ENCODE measurements at places on chromosomes 7 and 10.

- DNase-seq = no peak
Measured at GRCh38 chr7:44368885-44369284, 43.5 kb upstream of the CAMK2B start.

DNA sequence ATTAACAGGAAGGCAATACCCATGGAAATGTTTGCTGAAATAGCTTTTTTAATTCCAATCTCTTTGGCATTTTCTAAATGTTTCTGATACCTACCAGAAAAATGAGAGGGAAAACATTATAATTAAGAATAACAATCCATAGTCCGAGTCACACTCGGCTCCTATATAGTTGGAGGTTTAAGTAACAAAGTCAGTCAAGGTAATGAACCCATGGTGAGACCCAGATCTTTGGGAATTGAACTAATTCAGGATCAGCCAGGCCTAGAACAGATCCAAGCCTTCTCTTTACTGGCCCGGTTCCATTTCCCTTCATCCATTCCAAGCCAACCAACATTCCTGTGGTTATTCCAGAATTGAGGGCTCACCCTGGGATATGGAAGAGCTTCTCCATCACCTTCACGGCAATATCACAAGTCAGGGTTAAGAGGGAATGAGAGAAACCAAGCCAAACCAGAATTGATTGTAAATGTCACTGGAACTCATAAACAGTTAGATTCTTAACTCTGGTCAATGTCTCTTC is 28.3 kb downstream of the ABCB4 start:
- DNase-seq = no peak

GRCh38 chr10:34918776-34919315 is 103.8 kb upstream of the PARD3 start:
- DNase-seq = no peak

DNA sequence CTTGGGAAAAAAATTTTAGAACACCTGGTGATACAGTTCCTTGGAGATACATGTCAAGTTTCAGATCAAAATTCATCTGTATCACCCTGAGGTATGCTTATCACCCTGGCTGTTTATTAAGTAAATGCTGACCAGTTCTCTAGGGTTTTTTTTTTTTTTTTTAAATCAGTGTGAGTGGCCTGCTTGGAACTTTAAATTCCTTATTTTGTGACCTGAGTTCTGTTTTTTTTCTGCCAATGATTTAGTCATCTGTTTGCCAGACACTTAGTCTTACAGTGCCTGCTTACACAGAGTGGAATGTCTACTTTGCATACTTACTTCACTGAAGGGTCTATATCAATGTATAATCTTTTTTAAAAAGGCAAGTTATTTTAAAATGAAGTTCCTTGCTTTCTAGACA is 1.8 kb downstream of the TSPAN13 start:
- DNase-seq = no peak

GRCh38 chr7:86889501-86889900 is 170.0 kb downstream of the ELAPOR2 start:
- no peak for DNase-seq

DNA sequence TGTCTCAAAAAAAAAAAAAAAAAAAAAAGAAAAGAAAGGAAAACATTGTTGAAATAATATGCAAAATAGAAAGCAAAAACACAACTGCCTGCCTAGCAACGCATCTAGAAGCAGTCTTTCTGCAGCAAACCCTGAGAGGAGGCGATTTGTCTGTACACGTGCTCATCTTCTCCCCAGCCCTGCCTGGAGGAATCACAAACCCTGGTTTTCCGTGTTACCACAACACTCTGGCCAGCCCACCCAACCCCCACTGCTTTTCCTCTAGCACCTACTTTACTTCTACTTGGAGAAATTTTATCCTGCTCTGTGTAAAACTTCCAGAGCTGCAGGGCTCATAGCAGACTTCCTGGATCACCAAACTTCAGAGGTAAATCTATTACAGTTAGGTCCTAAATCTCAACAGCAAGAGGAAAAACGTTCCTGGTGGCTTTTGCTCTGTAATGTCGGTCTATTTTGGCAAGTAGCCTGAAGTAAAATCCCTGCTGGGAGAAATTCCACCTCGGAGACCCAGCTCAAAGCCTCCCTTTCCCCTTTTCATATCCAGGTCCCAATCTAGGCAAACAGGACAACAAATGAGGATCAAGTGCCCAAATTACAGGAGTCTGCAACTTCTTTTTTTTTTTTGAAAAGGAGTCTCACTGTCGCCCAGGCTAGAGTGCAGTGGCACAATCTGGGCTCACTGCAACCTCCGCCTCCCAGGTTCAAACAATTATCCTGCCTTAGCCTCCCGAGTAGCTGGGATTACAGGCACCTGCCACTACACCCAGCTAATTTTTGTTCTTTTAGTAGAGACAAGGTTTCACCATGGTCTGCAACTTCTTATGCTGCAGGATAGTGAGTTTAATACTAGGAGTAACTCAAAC is 91.6 kb downstream of the DNMBP start:
- no peak for DNase-seq

DNA sequence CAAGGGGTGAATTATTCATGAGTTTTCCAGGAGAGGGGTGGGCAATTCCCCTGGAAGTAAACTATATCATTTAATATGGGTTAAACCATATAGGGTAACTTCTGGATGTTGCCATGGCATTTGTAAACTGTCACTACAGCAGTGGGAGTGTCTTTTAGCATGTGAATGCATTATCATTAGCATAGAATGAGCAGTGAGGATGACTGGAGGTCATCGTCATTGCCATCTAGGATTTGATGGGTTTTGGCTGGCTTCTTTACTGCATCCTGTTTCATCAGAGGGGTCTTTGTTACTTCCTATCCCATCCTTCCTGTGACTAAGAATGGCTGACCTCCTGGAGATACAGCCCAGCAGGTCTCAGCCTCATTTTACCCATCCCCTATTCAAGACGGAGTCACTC is 139.5 kb upstream of the PRKCQ start:
- no peak for DNase-seq

DNA sequence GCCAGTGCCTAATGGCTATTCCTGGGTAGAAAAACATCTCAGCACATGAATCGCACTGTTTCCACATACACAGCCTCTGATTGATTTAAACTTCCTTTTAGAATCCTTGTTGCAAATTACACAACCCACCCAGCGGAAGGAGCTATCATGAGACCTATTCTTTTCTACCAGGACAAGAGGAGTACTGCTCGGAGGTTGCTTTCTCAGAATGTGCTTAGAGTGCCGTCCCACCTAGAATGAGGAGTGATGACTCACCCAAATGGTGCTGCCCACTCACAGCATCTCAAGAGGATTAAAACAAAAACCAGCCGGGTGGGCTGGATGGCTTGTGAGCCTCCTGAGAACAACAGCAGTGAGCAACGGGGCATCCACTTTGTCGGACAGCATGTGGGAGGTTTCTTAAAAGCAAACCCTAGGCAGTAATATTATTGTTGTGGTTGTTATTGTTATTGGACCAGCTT is 128.9 kb downstream of the DGKI start:
- DNase-seq = no peak

GRCh38 chr7:21749378-21749777 is 196.3 kb downstream of the CDCA7L start:
- no peak for DNase-seq

DNA sequence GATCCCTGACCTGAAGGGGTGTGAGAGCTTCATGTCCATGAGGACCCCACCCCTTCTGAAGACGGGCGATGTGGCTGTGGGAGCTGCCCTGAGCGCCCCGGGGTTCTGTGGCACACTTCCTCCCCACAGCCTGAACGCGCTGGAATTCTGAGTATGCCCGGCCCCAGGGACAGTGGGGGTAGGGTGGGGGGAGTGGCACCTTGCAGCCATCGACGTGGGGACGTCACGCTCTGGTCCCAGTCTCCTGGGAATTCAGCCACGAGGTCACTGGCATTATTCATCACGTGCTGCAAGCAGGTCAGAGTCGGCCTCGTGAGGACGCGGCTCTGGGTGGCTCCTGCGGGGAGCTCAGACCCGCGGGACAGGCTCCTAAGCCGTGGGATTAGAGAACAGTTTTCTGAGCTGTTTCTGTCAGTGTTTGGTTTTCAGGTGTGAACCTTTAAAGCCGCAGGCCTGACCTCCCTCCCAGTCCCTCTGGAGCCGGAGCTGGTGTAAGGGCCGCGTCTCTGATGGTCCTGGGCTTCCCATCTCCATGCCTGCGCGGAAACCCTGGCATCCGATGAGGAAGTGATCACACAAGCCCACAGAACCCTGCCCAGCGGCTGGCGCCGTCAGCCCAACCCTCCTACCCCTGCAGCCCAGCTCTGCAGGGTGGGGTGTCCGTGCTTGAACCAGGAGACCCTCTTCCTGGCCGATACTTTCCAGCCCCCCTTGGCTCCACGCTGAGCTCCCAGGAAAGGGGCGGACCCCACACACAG is 16.1 kb downstream of the GPR146 start:
- no peak for DNase-seq

- DNase-seq = no peak
Measured at GRCh38 chr10:63169624-63170023, 36.5 kb downstream of the NRBF2 start.

DNA sequence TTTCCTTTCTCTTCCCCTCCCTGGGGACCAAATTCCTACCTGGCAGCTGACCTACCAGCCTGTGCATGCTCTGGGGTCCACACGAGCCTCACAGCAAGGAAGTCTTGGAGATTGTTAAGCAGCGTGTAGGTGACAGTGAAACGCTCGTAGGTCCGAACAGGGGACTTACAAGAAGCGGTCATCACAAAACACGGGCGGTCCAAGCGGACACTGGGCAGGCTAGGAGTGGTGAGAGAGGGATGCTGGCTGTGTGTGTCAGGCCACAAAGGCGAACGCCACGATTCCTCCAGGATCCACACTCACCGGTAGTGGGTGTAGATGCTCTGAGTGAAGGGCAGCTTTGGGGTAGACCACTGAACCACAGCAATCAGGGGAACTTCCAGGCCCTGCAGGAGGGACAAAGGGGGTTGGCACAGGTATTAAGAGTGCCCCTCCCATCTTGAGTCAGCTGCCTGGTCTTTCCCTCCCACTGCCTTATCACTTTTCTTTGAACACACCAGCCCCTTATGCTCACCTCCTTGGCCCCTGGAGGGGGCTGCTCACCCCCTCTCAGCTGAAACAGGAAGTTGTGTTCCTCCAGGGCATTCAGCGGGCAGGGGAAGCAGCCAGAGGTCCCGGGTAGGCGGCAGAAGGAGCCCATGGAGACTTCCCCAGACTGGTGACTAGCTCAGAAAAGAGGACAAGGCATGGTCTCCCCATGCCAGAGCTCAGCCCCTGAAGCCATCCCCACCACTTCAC is 2.0 kb downstream of the TRAPPC14 start:
- peak; percentile 21 for DNase-seq

DNA sequence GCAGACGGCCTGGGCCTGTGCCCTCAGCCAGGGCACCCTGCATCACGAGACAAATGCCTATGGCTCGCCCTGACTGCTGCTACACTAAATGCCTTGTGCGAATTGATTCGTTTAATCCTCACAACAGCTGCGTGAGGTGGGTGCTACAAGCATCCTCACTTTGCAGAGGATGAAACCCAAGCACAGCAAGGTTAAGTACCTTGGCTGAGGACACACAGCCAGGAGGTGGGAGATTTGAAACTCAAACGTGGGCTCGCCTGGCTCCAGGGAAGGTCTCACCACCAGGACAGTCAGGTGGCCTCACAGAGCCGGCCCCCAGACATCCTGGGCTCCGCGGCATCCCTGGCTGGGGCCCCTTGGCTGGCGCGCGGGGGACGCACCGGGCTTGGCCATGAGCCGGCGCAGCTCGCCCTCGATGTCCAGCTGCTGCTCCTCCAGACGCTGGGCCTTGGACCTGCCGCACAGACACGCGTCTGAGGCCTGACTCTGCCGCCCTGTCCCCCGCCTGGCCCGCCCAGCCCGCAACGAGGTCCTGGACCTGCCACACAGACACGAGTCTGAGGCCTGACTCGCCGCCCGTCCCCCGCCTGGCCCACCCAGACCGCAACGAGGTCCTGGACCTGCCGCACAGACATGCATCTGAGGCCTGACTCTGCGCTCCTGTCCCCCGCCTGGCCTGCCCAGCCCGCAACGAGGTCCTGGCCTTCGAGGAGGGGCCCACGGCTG is 22.0 kb downstream of the MICALL2 start:
- no peak for DNase-seq

DNA sequence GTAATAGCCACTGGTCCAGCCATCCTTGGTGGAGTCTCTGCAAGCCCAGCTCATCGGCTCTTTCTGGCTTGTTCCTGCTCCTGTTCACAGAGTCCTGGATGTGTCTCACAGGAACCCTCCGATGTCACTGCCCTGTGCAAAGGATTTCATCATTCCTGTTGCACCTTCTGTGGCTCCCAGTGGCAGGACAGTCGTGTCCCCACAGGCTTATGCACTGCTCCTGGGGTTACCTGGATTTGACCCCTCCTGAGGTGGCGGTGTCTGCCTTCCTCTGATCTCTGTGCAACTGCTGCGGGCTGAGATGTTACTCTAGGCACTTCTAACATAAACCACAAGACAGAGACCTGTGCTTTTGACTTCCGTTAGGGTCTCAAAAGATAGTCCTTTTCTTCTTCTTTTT is 30.6 kb downstream of the APBB1IP start:
- peak; percentile 56 for DNase-seq

GRCh38 chr7:155594961-155595366 is 48.6 kb upstream of the CNPY1 start:
- no peak for DNase-seq

- no peak for DNase-seq
Measured at GRCh38 chr10:98391578-98391991, 23.4 kb downstream of the PYROXD2 start.

DNA sequence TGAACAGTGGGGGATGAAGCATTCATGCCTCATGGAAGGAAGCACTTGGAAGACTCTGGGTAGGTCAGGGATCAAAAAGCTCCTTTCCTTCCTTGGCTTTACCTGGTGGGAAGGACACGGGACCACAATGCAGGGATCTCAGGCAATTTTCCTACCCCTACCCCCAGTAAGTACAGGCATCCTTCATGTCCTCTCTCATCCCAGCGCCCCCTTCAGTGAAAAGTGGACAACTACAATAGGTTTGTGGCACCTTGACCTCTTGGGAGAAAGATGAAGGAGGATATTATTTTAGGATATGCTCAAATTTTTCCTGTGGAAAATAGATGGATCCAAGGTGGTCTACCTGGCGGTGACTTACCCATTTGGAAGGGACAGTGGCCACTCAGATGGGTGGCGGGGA is 16.5 kb downstream of the AFAP1L2 start:
- no peak for DNase-seq

- DNase-seq = no peak
Measured at GRCh38 chr10:33600381-33600780, 265.9 kb upstream of the NRP1 start.

DNA sequence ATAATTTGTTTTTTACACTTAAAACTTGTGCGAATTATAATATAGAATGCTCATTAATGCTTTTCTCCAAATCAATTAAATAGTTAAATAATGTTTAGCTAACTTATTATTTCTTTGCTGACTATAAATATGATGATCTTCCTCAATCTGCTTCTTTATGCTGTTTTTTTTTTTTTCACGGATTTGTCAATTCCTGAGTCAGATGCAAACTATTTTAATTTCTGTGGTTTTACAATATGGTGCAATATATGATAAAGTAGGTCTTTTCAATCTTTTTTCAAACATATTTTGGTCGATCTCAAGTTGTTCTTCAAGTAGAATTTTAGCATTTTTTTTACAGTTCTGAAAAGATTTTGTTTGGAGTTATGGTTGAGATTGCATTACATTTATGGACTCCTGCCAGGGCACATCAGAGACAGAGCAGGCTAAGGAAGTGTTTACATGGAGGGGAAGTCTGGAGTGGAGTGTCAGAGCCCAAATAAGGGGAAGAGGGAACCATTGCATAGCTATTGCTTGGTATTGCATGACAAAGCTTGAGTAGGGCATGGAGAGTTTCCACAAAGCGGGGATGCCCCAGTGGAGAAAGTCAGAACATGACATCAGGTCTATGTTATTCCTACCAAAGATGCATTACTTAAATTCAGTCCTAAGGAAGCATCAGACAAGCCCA is 204.4 kb downstream of the OTUD1 start:
- DNase-seq = no peak

GRCh38 chr7:135771961-135772638 is 23.5 kb upstream of the FAM180A start:
- DNase-seq = no peak
